ENCODE measurements at places on chromosomes 12 and 14.

DNA sequence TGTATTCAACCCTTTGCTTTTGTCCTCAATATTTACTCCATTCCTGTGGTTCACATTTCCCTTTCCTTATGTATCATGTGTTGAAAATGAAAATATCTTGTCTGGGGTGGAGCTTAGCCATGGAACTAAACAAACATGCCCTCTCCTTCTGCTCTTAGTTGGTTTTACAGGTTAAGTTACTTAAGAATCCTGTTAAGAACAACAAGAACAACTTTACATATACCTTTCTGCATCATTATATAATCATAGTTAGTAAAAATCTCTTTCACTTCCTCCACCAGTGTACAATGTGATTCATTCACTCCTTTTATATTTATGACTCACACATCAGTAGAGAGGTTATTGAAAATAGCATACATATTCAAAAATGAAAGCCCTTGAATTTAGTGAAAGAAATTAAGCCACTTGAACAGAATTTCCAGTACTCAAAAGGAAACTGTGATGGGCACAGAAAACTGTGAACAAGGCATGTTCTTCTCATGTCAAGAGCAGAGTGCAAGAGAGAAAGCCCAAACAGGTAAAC is 307.7 kb downstream of the CCDC91 start:
- DNase-seq: no peak

DNA sequence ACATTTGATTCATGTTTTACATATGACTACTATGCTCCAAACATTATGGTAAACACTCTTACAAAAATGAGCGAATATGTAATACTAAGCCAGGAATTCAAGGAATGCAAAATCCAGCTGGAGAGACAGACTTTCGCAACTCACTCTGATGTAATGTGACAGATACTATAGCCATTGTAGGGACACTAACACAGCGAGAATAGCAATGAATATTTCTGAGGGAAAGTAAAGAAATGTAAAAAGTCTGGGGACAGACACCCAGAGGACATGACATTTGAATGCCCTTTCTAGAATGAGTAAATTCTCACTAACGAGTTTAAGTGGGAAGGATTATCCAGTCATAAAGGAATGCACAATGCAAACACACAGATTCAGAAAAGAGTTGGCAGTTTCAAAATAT is 121.9 kb downstream of the PIK3C2G start:
- peak; percentile 36 for DNase-seq

DNA sequence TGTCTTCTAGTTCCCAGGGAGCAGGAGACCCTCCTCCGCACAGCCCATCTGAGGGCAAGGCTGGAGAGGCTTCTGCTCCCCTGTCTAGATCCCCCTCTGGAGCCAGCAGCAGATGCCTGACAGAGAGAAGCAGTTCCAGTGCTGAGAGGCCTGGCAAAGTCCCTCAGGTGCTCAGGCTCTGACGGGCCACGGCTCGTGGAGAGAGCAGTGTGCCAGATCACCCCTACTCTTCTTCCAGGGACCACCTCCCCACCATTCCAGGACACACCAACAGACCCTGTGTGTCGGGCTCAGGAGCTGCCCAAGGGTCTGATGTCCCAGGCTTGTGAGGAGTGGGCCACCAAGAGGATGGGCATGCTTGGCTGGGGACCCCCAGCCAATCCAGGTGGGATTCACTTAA is 22.5 kb upstream of the C14orf180 start:
- no peak for DNase-seq

DNA sequence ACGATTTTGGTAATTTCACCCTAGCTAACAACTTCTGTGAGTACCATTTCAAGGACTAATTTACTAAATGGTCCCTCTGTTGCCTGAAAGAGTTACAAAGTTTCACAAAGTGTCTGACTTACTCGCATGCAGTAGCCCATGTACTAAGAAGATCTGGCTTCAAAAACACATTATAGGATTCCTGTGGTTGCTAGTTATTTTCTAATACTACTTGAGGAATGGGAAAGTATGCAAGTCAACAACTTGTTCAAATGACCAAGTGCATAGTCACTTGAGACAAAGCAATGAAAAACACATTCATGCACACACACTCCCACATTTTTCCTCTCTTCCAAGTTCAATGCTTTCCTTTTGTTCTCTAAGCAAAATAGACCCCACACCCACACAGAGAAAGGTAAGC is 219.7 kb upstream of the TMPO start:
- DNase-seq: no peak

- no peak for DNase-seq
Measured at GRCh38 chr12:47604221-47604873, 101.5 kb downstream of the RPAP3 start.

DNA sequence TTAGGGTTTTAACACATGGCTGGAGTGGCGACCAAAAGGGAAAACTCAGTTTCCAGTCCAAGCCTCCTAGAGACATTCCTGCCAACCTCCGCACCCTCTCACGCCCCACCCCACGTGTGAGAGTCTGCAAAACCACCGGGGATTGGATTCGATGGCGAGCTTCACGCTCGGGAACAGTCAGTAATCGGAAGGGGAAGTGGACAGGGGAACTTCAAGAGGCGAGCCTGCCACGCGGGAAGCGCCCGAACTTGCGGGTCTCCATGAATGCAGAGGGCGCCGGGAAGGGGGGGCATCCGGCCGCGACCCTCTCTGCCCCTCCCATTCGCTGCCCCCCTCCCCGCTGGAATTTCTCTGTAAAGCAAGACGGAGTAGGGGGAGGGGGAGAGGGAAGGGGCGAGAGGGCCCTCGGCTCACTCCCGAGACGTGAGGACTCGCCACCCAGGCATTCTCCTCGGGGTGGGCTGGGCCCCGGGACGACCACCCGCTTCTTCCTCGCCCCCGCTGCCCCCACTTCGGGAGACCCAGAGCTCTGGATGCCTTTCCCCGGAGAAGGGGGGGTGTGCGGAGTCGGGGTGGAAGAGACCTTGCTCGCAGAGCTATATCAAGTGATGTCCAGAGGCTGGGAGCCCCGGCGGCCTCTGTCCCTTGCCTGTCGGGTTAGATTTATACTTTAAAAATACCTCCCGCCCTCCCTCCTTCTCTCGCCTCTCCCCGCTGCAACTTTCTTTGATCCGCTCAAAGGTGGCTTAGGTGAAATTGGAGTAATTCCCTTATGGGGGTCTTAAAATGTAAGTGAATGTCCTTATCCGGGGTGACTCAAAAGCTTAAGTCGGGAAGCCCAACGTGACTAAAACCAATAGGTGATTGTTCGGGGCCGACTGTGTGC is 2.5 kb upstream of the CCND2 start:
- peak; percentile 54 for DNase-seq

DNA sequence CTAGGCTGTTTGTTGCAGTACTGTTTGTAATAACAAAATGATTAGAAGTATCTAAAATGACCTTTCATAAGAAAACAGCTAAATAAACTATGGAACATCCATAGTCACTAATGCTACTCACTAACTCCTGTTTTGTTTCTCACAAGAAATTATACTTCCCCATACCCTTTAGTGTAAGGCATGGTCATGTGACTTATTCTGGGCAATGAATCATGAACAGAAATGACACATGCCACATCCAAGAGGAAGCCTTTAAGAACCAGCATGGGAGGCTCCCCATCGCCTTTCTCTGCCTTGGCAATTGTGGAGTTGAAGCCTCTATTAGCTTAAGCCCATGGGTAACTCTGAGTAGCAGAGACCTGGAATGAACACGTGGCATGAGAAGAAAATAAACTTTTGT is 49.3 kb downstream of the KSR2 start:
- no peak for DNase-seq

GRCh38 chr14:42533476-42533875 is 926.8 kb downstream of the LRFN5 start:
- no peak for DNase-seq

DNA sequence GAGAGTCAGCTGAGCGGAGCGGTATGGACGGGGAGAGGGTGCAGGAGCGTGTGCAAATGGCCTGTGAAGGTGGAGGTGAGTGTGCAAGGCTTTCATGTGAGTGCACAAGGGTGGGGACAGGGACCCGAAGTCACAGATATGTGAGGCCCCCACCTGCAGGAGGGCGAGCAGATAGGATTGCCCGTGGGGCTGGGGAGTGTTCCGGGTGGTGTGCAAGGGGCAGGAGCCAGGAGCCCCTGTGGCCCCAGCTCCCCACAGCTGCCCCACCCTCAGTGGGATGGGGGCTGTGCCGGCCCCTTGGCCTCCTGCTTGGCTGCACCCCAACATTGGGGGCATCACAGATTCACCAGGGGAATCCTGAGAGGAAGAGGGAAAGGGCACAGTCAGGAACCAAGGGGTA is 5.5 kb upstream of the ZNF384 start:
- DNase-seq: no peak

DNA sequence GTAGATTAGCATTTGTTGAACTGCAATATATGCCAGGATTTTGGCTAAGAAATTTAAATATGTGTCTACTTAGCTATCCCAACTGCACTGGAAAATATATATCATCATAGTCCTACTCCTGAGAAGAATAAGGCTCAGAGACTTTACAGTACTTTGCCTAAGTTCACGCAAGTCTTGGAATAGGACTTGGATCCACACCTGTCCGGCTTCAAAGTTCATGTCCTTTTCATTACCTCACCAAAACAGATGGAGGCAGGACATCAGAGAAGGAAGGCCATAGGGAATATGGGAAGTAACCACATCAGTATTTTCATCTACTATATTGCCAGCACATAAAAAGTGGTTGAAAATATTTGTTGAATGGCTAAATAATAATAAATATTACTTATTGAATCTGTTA is 358.5 kb downstream of the PRKD1 start:
- no peak for DNase-seq

GRCh38 chr12:75507086-75507485 is 4.3 kb downstream of the KRR1 start:
- DNase-seq: no peak
